ENCODE measurements at places on chromosomes 4 and X.

- DNase-seq = no peak
These were observed 74.6 kb downstream of the MXRA5 start for GRCh38 chrX:3271834-3272186.

GRCh38 chrX:47618923-47619485 is 653 bp downstream of the SYN1 start:
- no peak for DNase-seq

DNA sequence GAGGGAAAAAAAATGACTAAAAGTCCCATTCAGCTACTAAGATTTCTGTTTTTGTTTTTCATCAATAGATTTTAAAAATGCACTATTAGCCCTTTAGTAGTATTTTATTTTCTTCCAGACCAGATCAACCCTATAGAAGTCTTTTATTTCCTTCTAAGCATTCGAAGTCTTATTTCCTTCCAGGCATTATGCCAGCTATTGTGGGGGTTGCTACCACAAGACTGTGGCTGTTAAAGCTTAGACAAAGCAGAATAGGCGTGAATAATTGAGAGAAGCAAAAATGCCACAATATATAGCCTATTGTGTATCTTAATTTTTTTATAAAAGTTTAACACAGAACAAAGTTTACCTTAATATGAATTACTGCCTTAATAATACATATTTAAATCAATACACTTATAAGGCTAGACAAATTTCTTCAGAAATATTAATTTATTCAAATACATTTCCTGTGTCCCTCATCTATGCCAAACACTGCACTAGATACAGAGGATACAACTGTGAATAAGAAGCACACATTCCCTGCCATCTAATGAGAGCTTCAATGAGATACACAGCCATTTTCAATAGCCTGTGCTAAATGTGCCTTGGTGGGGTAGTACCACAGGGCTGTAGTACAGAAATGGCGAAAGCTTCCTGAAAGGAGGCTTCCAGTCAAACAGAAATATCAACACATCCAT is 33.1 kb downstream of the SLC10A7 start:
- DNase-seq = no peak

DNA sequence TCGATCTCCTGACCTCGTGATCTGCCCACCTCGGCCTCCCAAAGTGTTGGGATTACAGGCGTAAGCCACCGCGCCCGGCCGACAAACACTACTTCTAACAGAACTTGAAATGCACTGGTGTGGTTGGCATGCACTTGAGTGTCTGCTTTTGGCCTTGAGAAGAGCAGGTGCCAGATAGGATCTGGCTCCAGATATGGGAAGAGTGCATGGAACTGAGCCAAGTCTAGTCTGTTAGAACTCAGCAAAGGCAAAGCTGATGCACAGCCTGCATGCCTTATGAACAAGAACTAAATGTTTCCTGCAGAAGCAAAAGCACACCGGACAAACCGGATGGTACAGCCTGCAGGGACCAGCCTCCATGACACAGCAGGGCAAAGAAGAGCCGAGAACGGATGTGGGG is 35.1 kb upstream of the TBL1X start:
- DNase-seq = no peak

DNA sequence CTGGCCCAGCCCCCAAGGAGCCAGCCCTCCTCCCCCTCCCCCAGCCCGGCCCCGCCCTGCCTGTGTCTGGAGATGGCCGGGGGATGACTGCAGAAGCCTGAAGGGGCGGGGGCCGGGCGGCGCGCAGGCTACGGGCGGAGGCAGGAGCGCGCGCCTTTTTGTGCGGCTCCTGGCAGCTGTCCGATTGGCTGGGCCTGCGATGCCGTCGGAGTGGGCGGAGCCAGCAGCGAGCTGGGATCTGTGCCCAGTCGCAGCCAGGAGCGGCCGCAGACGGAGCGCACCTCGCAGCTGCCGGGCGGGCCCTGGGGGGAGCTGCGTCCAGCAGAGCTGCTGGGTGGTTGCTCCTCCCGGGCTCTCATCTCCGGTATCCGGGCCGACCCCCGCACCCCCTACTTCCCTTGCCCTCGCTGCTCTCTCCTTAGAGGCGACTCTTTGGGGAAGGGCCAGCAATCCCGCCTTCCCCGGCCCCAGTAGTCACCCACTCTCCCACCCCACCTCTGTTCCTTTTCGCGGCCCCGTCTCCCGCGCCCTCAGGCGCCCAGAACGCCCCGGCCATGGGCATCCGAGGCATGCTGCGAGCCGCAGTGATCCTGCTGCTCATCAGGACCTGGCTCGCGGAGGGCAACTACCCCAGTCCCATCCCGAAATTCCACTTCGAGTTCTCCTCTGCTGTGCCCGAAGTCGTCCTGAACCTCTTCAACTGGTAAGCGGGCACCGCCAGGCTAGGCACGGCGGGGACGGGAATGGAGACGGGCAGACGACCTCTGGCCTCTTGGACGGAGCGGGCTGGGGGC is at the start of gene GABRQ:
GABRQ (plus strand) TSS at position 247 of the 794 bp plus-strand sequence; CDS start at position 555, 308 bp downstream.
- no peak for DNase-seq

DNA sequence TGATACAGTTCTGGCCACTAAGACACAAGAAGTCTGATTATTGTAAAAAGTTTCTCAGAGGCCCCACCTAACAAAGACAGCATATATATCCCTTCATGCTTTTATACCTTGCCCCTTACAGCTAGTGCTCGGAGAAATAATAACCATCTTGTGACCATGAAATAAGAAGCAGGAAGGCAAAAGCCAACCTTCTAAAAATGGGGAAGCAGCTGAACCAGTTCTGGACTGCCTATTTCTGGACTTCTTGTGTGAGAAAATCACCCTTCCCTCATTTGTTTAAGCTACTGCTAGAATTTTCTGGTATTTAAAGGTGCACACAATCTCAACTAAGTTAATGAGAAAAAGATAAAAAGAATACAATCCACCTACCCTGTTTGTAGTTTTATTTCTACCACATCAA is 87.5 kb downstream of the CNOT6L start:
- DNase-seq = no peak

- no peak for DNase-seq
These were observed 18.0 kb upstream of the CYP2U1 start for GRCh38 chr4:107913283-107913899.

- no peak for DNase-seq
These were observed 78.0 kb downstream of the NAA11 start for GRCh38 chr4:79247695-79248394.

DNA sequence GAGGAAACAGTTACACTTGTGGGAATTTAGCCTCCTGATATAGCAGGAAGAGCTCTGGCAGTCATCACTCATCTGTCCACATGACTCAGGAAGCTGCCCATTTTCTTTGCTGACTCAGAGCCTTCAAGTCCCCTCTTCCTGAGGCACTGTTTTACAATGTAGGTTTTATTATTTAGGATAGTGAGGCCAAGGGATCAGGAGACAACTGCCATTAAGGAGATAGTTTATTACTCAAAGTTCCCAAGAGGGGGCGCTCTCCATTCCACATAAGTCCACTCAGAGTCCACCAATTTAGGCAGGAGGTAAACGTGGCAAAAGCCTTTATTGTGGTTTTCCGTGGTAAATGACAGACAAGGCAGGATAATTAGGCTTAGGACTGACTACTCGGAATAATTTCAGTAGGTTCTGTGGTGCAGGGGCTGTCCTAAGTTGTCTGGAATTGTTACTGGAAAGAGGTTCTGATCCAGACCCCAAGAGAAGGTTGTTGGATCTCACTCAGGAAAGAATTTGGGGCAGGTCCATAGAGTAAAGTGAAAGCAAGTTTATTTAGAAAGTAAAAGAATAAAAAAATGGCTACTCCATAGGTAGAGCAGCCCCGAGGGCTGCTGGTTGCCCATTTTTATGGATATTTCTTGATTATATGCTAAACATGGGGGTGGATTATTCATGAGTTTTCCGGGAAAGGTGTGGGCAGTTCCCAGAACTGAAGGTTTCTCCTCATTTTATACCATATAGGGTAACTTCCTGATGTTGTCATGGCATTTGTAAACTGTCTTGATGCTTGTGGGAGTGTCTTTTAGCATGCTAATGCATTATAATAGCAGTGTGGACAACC is 96.0 kb upstream of the RAB40AL start:
- DNase-seq = no peak

- no peak for DNase-seq
These were observed 60.9 kb upstream of the PAGE1 start for GRCh38 chrX:49756692-49757091.

GRCh38 chr4:158605393-158605792 is 66.3 kb downstream of the C4orf46 start:
- DNase-seq = no peak

GRCh38 chr4:3283483-3283882 is 9.3 kb upstream of the RGS12 start:
- DNase-seq = no peak

DNA sequence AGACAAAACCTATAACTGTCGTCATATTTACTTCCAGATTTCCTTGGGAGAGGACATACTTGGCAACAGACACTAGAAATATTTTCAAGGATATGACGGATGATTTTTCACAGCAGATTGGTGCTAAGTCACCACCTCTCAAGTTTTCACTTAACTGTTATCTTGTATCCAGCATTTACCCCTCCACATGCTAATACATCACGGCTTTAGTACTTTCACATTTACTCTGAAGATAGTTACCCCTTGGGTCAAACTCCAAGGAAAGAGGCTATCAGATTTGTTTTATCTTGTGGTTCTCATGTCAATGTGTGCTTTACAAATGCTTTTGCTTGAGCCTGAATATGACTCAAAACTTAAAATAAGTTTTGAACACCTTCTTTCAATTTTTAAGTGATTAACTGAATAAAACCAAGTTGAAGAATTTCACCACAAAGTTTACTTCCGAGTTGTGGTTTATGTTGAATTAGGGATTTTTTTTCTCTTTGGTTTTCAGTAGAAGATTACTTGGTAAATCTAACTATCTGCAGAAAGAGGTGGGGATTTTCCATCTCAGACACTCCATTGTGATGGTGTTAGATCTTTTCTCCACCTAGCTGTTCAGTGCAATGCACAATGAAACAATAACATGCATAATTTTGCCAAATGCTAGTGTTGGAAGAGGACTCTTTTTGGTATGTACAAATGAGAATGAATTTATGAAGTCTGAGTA is 75.4 kb upstream of the FAT1 start:
- no peak for DNase-seq

- no peak for DNase-seq
These were observed 47.1 kb upstream of the NPY2R start for GRCh38 chr4:155161357-155161756.

DNA sequence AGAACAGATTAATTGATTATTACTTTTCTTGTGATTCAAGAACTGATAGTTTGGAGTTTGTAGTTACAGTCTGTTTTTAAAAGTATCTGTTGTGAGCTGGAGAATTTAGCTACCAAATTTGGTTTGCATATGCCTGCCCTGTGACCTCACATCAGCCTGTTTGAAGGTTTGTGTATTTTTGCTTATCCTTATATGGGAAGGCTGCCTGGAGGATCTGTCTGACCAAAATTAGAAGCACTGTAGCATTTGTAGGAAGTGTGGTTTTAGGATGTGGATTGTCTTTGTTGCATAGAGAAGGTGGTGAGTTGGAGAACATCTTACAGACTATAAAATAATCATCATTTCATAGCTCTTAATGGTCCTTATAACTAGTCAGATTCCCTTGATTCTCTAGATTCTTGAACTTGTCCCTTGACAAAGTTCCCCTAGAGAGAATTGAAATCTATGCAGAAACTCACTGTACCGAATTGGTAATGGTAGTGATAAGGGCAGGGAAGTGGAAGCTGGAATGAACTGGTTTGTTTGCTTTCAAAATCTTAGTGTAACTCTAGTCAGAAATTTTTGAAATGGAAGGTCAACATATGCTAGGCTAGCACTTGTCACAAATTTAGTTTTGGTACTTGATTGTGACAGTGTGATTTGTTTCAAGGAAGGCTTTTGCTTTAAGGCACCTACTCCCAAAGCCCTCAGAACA is 57.3 kb downstream of the SH3BGRL start:
- DNase-seq = no peak

DNA sequence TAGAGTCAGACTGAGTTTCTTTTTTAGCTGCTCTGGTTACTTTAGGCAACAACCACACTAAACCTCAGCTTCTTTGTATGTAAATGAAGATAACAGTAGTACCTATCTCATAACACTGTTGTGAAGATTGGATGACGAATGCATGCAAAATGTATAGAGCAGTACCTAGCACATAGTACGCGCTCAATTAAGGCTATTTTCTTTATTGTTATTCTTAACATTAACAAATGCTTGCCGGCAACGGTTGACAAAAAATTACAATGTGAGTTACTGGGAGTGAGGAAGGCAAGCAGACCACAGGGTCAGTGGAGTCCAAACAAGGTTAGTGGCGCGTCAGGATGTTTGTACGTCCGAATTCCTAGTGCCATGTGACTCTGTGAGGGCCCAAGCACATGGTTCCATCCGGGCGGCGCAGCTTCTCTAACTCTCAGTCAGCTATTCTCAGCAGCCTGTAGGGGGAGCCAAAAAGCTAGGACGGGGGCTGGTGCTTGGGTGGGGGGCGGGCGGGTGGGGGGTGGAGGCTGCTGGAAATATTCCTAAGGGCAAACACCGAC is 821 bp upstream of the NALF2 start:
- no peak for DNase-seq

GRCh38 chr4:174349156-174349555 is 65.4 kb downstream of the CEP44 start:
- no peak for DNase-seq

GRCh38 chrX:15242899-15243555 is 26.9 kb downstream of the ASB9 start:
- no peak for DNase-seq

DNA sequence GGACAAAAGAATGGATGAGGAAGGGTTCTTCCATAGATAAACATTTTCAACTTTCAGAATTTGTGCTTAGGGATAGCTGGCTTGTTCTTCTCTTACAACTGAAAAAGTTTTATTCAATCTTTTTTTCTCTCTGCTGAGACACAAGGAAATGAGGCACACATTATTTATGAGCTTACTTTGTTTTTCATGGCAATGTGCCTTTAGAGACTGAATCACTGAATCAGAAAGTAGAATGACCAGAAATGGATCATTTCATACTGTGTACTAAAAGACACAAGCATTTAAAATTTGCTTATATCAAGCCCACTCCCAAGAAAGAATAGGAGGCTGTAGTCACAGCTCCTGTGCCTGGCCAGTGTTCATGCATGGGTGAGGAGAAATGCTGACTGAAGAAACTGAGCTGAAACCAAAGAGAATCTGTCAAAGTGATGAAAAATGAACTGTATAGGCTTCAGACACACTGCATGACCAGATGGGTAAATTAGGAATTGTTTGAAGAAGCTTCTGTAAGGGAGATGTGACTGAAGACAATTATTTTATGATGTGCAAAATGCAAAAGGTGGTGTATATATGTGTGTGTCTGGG is 413.8 kb downstream of the RAPGEF2 start:
- no peak for DNase-seq

DNA sequence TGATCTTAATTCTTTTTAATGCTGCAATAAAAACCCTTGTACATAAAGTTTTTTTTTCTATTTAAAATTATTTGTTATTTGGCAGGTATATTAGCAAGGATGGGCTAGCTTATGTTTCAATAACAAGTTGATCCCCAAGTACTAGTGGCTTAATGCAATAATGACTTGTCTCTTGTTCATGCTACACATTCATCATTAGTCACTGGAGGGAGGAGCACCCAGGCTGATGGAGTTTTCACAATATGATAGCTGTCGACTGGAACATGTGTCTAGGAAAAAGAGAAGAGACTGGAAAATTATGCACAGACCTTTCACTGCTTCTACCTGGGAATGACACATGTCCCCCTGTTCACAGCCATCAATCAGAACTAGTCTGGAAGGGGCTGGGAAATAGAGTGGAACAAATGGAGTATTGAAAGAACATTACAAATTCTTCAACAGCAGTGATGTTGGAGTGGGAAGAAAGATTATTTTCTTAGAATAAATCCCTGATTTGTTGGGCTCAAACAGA is 387.9 kb upstream of the RPS6KA3 start:
- DNase-seq = no peak

Measured in activated T-helper 1 cell treated with Interleukin-2 at 50 U/mL for 16 hours (primary cell).